ENCODE measurements at places on chromosomes 1 and 21. TPM values are rescaled to one million over a fixed set of nuclear protein-coding genes. Genes with fewer than 3 reads are reported as not detected.

Gene CSF1
- total RNA-seq: 68.0 TPM

Gene CAMK2N1
- total RNA-seq: 42.2 TPM

DNA sequence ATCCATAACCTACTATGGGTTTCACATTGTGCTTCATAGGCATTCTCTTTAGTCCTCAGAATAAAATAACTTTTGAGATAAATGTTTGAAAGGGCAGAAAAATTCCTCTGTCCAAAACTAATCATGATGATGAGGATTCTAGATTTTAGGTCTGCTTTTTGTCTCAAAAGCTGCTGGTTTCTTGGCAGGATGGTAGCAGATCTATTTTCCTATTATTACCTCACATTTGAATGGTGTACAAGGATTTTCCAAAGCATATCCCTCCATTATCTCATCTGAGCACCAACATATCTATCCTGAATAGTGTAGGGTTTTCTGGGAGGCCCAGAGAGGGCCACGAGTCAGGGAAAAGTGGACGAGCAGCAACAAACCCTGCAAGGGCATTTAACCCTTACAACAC lies 201.9 kb downstream of the PLPP3 start:
- H3K27me3 ChIP-seq: no peaks in the 10 kb centered on the region
- no peak for DNase-seq
- H3K27ac ChIP-seq: no peak overlapping the region
- H3K4me1 ChIP-seq: peaks cover 4% of the 10 kb centered on the region
- H3K36me3 ChIP-seq: no peaks in the 10 kb centered on the region

- no peaks in the 10 kb centered on the region for H3K27me3 ChIP-seq
- no peaks in the 10 kb centered on the region for H3K36me3 ChIP-seq
- DNase-seq: no peak
Observed at GRCh38 chr1:233025567-233025966, 75.2 kb downstream of the NTPCR start.

- no peak for DNase-seq
- no peaks in the 10 kb centered on the region for H3K27me3 ChIP-seq
- H3K4me1 ChIP-seq: no peaks in the 10 kb centered on the region
- H3K36me3 ChIP-seq: no peaks in the 10 kb centered on the region
Observed at GRCh38 chr1:29629401-29629800, 393.1 kb downstream of the PTPRU start.

- no peak overlapping the region for H3K27ac ChIP-seq
- no peaks in the 10 kb centered on the region for H3K4me1 ChIP-seq
- H3K4me3 ChIP-seq: no peak overlapping the region
Observed at GRCh38 chr21:40809673-40810197, 37.2 kb downstream of the DSCAM start.

DNA sequence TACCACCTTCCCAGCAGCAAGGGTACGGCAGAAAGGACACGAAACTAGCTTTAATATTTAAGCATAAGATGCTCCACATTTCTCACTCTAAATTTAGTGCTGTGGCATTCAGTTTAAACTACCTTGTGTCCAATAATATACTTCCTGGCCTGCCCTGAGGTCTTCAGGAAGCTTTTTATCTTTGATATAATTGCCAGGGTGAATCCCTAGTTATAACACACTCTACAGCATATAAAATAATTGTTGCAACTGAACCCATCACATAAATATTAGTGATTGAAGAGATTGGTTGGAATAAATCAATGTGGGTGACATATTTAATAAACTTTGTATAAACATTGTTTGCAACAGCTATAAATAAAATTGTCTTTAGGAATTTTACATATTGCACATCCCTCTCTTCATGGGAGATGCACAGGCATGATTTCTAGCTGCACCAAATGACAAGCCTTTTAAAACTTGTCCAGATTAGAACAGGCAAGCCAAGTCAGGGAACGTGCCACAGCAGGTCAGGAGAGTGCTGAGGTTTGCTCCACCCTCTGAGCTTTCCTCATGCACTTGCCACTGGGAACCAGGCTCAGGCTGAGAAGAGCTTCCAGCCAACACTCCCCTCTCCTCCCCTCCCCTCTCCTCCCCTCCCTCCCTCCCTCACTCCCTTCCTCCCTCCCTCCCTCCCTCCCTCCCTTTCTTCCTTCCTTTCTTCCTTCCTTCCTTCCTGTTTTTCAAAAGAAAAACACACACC lies 623.2 kb upstream of the PKN2 start:
- DNase-seq: no peak
- no peak overlapping the region for H3K27ac ChIP-seq
- H3K4me3 ChIP-seq: no peak overlapping the region
- no peaks in the 10 kb centered on the region for H3K27me3 ChIP-seq

DNA sequence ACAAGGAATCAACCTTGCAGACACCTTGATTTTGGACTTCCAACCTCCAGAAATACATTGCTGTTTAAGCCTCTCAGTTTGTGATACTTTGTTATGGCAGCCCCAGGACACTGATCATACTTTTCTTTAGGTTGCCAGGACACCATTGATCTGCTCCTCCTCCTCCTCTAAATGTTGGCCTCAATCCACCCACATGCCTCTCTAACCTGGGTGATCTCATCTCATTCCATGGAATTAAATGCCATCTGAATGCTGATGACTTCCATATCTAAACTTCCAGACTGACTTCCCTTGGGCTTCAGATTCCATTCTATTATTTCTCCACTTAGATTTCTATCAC lies 7.4 kb upstream of the PPP1R15B start:
- H3K27me3 ChIP-seq: no peaks in the 10 kb centered on the region
- peak overlapping the region; percentile 83 for H3K27ac ChIP-seq
- H3K36me3 ChIP-seq: peaks cover 7% of the 10 kb centered on the region
- H3K4me3 ChIP-seq: no peak overlapping the region

DNA sequence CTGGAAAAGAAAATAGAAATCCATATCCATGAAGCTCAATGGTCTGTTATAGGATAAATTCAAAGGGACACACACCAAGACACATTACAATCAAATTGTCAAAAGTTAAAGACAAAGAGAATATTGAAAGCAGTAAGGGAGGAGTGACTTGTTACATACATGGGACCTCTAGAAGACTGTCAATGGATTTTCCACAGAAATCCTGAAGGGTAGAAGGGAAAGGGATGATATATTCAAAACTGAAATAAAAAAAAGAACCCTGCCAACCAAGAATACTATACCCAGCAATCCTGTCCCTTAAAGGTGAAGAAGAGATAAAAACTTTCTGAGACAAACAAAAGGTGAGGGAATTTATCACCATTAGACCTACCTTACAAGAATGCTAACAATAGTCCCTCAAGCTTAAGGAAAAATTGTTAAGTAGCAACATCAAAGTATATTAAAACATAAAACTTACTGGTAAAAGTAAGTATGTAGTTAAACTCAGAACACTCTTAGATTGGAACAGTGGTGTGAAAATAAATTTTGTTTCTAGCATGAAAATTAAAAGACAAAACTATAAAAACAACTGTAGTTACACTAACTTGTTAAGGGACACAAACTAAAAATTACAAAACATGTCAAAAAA lies 103.2 kb upstream of the APP start:
- H3K4me3 ChIP-seq: no peak overlapping the region
- H3K4me1 ChIP-seq: no peaks in the 10 kb centered on the region
- no peak for DNase-seq
- no peaks in the 10 kb centered on the region for H3K27me3 ChIP-seq
- no peak overlapping the region for H3K27ac ChIP-seq

GRCh38 chr1:96236156-96236739 lies 485.3 kb upstream of the PTBP2 start:
- DNase-seq: peak; percentile 33
- no peak overlapping the region for H3K27ac ChIP-seq
- peaks cover 4% of the 10 kb centered on the region for H3K4me1 ChIP-seq
- no peaks in the 10 kb centered on the region for H3K27me3 ChIP-seq

DNA sequence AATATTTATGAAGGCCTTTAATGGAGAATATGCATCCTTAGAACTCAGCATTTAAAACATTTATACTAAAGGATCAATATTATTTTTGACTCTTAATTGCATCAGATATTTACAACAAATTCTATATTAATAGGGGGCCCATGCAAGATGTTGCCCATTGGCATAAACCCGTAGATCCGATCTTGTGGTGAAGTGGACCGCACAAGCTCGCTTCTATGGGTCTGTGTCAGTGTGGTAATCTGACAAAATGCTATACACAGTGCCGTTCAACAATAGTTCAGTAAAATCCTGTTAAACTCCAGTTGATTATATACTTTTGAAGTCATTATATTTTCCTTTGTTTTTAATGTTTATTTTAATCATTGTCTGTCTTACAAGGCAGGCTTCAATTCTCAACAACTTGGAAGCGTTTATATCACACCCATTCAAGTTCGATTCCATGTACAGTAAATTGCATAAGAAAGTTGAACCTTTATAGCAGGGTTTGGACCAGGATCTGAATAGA lies 809.2 kb downstream of the USP25 start:
- H3K4me1 ChIP-seq: no peaks in the 10 kb centered on the region
- no peak overlapping the region for H3K4me3 ChIP-seq
- H3K36me3 ChIP-seq: no peaks in the 10 kb centered on the region
- no peaks in the 10 kb centered on the region for H3K27me3 ChIP-seq

DNA sequence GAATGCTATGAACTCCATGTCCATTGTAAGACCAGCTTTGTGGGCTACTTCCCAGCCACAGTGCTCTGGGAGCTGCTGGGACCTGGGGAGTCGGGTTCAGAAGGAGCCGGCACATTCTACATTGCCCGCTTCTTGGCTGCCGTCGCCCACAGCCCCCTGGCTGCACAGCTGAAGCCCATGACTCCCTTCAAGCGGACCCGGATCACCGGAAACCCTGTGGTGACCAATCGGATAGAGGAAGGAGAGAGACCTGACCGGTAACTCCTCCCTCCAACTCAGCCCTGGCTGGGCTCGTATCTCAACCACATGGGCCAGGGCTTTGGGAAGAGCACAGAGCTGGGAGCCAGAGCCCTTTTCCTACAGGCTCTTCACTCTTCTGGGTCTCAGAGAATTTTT lies 15.4 kb downstream of the MOV10 start:
- no peaks in the 10 kb centered on the region for H3K27me3 ChIP-seq
- H3K27ac ChIP-seq: no peak overlapping the region
- no peak overlapping the region for H3K4me3 ChIP-seq
- no peaks in the 10 kb centered on the region for H3K4me1 ChIP-seq
- DNase-seq: no peak

All from left lung (tissue), 14 donors.